Large intestine (tissue), 12 donors: ENCODE measurements at places on chromosomes 2 and 18. TPM values are rescaled to one million over a fixed set of nuclear protein-coding genes. Genes with fewer than 3 reads are reported as not detected.

Gene CDK15
- polyA plus RNA-seq: 0.24 TPM

DNA sequence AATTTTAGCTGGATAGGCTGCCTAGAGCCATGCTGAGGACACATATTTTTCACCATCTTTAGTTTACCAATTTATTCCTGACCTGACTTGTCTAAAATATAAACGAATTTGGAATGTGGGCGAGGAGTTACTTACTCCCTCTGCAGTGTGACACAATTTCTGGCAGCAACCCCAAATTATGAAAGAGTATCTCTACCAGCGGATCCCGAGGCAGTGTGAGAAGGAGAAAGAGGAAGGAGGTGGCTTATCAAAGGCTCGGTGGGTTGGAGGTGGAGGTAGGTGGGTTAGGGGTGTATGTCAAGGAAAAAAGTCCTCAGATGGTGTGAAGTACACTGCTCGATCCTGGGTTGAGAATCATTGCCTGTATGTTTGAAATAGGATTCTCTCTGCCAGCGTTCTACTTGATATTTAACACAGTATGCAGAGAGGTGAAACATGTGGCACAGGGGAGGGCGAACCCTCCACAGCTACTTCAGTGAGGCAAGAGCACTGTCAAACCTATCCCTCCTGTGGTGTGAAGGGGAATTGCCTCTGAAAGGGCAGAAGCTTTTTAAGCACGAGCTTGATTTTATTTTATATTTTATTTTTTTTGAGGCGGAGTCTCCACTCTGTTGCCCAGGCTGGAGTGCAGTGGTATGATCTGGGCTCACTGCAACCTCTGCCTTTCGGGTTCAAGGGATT lies 76.0 kb downstream of the RFTN2 start:
- DNase-seq: no peak

DNA sequence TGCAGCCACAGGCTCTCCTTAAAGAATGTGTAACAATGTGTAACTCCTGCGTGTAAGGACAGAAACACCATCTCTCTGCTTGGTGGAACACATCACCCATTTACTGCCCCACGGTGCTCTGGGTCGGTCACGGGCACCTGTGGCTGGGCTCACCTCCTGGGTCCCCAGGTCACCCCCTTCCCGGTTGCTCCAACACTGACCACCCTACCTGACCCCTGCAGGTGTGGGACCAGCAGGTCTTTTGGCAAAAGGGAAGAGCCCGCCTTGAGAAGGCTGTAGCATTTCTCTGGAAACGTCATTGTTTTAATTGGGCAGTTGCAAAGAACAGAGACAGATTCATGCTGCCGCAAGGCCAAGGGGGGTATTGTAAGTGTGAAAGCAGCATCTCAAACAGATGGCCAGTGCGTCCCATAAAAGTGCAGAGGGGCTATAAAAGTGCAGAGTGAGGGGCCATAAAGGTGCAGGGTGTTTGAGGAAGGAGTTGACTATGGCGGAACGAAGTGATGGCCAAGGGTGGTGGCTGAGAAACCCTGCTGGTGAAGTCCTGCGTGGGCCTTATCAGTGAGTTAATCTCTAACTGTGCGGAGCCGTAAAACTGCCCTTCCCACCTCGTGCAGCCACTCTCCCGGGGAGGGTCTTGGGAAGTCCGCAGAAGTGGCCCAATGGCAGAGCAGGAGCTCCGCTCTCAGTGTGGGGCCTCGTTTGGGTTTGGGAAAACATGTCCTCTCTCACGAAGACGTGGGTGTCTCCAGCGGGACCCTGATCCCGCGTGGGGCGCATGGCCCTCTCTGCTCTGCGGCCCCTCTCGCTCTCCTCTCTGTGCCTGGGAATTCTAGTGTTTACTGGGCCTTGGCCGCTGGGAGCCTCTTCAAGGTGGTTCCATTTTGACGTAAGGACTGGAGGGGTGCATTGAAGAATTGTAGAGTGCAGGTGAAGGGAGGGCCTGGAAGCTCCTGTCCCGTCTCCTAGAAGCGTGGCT lies 13.7 kb upstream of the NEU4 start:
- DNase-seq: no peak

- no peak for DNase-seq
Observed at GRCh38 chr2:157809212-157809611, 66.9 kb downstream of the ACVR1 start.

DNA sequence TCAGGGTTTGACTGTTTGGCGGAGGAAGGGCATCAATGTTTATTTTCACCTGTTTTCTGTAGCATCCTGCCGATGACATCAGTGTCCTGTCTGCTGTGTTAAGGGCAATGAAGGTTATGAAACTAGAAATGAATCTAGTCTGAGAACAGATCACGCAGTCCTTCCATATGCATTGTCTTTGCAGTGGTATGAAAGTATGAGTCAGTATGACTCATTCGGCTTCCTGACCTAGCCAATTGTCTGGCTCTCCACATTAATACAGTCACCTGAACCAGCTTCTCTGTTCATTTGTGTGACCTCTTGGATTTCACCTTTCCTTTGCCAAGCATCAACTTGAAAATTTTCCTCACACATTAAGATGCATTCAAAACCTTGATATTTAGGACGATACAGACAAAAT lies 353.8 kb downstream of the RND3 start:
- peak; percentile 38 for DNase-seq

- DNase-seq: no peak
Observed at GRCh38 chr2:101114815-101115214, 36.4 kb downstream of the TBC1D8 start.

GRCh38 chr2:29309090-29310029 lies 194.1 kb downstream of the CLIP4 start:
- peak; percentile 26 for DNase-seq

DNA sequence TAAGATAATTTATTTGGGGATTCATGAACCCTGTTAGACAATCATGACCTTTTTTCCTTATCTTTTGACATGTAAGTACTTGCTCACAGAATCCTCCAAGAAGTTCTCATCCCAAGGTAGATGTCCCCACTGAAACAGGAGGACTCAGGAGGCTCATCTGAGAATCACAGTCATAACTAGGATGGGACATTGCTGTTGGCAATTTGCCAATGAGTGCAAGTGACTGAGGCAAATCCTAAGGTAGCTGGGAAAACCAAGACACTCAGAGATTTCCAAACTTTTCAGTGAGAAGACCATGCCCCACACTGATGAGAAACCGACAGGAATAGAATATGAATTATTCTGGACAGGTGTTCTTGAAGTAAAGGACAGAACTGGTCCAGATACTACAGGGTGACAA lies 735.0 kb downstream of the TMEM182 start:
- DNase-seq: no peak

Gene NYAP2
- polyA plus RNA-seq: 0.40 TPM

DNA sequence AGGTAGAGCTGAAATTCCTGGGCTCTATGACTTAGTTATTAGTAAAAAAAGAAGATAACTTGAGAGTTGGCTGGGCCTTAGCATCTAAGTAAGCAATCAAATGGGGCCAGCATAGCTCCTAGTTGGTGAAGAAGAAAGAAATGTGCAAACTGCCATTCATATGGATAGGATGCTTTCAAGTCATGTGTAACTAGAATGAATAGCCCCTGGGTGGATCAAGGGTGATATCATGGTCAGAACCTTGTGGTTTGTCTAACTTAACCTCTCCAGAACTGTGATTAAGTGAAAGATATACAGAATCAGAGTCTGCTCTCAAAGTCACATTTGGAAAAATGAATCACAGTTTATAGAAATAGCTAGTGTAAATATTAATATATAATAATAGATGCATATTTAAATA lies 198.7 kb upstream of the DTNA start:
- no peak for DNase-seq

GRCh38 chr2:71796174-71796593 lies 342.8 kb downstream of the DYSF start:
- no peak for DNase-seq

DNA sequence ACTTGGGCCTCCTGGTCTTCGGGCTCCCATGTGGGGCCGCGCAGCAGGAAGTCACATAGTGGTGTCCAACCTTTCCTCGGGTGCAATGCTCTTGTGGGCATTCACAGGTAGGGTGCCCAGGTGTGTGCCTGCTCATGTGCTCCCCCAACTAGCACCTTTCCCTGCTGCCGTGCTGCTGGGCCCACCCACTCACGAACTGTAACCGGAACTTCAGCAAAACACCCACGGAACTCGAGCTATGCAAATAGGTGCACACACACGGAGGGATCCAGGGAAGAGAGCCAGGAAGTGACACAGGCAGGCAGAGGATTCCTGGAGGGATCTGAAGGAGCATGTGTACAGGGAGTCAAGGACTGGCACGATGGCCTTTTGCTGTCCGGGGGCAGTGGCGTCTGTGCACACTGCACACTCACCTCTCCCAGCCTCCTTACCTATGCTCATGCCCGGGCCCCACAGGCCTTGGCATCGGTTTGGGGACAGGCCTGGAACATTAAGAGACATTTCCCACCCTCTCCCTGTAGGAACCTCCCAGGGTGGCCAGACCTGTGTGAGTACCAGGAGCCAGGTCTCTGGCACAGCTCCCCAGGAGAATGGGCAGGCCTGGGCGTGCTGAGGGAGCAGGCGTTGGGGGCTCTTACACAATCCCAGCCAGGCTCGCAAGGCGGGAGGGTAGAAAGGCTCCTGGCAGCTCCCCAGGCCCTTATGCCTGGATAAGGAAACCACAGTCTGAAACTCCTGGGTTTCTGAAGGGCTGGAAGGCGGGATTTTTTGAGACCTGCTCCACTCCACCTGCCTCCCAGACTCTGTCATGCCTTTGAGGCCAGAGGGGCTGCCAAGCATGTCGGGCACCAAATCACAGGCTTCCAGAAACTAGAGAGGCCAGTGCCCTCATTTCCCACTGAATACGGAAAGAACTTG lies 6.6 kb upstream of the PTMA start:
- DNase-seq: no peak

Gene TEX44
- polyA plus RNA-seq: not detected

DNA sequence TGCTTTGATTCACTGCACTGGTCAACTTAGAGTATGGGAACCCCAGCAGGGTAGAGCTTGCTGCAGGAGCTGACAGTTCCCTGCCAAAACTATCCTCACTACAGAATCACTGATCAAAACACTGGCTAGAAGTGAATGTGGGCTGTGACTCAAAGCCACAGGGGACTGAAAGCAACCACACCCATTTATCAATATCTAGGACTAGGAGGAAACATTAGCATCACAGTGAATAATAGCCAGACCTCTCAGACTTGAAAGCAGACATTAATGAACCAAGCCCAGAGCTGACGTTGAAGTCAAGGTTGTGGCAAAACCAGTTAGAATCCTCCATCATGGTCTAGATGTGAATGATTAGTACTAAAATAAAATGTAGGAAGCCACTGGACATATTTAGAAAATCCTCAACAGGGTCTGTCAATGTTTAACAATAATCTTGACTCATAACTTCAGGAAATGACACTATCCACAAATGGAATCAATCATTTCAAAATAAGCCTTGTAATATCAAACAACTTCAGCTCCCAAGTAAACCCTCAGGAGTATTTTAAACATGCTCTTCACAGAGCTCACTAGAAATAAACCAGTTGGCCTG lies 131.4 kb downstream of the CDH20 start:
- DNase-seq: no peak

DNA sequence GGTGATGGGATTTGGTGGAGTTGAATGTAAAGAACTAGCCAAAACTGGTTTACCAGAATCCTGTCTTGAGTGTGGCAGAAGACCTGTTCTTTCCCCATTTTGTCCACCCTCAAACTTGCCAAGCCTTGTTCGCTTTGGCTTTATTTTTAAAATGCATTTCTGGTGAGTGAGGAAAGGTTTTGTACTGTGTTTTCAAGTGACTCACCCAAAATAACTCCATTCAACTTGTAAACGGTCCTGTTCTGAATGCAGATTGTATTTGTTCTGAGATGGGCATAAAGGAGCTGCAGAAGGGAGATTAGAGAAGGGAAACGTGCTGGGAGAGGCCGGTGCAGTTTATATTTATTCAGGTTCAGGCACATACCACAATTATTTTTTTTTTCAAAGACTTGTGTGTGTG lies 5.3 kb upstream of the ITPRID2 start:
- no peak for DNase-seq

GRCh38 chr2:138654146-138654545 lies 126.0 kb downstream of the NXPH2 start:
- peak; percentile 7 for DNase-seq

Gene ICA1L
- 10.7 TPM for polyA plus RNA-seq

Gene RTP5
- polyA plus RNA-seq: 0.07 TPM

DNA sequence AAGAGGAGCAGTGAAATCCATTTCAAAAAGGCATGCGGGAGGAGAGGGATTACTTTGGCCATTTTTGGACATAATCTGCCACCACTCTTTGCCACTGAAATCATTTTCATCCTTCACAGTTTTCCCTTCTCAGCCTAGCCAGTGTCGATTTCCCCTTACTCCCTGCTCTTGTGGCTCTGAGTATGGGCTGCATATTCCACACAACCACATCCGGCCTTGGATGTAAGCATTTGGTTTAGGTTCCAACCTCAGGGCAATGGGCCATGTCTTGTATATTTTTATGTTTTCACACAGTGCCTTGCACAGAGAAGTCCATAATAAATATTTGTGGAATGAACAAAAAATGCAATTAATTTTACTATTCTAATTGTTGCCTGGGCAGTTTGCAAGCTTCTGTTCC lies 7.7 kb upstream of the SERPINE2 start:
- DNase-seq: no peak

Gene PID1
- polyA plus RNA-seq: 12.4 TPM

Gene FSHR
- not detected for polyA plus RNA-seq

DNA sequence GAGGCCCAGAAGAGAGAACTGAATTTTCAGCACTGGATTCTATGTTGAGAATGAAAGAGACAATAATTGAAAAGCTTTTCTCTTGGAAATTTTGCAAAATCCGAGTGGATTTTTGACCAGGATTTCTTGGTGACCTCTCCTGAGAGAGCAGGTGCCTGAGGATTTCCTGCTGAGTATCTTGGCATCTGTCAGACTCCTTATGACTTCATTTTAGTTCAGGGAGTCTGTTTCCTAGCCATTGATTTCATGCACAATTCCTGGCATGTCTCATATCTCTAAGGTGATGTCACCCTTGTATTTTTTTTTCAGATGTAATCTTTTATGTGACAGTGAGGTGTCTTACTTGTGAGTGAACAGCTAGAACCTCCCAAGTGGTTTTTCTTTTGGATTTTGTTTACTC lies 195.9 kb downstream of the NEDD4L start:
- DNase-seq: no peak

GRCh38 chr18:57585855-57586250 lies 649 bp downstream of the FECH start:
- DNase-seq: no peak
